ENCODE measurements at places on chromosomes 5 and 9.

DNA sequence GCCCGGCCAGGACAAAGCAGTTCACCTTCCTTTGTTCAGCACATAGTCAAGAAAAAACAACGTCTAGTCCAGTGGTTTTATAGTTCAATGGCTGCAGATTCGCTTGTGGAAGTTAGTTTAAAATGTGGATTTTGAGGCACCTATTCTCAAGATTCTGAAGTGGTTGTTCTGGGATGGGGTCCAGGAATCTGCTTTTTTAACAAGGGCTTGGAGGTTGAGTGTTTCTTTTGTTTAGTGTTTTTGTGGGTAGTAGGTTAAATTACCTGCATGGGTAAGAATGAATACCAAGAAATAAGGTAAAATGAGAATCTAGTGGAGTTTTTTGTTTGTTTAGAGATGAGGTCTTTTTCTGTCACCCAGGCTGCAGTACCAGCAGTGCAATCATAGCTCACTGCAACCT lies 28.4 kb upstream of the NADK2 start:
- DNase-seq: no peak

DNA sequence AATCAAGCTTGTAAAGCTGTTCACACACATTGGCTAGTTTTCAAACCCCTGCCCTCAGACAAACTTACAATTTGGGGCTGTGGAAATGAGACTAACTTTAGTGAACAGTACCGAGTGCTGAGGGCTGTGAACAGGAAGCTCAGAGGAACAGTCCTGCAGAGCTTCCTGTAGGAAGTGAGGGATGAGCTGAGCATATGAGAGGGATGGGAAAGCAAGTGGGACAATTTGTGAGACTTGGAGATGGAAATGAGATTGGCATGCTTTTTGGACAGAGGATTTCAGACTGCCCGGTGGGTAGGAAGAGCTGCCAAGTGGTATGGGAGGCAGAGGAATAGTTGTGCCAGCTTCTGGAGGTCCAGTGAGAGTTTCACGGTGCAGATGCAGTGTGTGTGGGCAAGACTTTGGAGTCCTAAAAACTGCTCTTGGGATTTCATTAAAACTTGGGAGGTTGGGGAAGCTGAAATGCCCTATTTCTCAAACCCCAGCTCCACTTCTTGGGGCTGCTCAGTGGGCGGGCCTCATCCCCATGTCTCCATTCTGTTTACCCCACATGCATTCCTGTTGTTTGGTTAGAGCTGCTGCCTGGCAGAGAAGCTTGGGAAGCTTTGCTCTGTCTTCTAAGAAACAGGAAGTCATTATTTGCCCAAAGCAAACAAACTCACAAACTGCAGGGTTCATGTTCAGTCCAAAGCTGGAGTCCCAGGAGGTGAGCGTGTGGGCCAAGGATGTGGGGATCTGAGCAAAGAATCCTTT lies 267.5 kb downstream of the ZSWIM6 start:
- no peak for DNase-seq

DNA sequence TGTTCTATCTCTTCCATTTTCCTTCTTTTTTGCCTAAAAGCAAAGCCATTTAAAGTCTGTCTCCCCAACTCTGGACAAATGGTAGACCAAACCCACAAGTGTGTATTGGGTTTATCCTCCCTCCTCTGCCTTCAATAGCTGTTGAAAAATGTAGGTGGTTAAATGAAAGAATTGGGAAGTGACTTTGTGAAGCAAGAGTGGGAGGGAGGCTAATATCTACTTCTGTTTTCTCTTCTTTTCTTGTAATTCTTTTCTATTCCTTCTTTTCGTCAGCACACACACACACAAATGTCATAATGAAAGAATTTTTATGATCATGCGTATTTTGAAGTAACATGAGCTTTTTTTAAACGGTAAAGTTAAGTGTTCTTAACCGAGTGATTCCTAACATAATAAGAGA lies 3.8 kb downstream of the CCDC152 start:
- DNase-seq: no peak

DNA sequence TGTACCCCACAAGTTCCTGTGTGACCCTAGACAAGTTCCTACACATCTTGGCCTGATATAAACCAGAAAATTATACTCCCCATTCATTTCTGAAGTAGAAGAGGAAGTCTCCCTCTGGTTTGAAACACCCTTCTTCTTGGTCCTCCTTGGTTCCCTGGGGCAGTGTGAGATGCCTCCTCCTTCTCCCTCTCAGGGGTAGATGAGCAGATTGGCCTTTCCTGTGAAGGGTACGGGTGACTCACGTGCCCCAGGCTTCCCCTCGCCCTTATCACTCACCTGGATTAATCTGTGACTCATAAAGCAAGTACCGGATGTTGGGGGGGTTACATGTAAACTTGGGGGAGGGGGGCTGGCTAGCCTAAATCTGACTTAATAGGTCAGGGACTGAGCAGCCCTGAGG lies 11.1 kb upstream of the AQP3 start:
- DNase-seq: no peak

DNA sequence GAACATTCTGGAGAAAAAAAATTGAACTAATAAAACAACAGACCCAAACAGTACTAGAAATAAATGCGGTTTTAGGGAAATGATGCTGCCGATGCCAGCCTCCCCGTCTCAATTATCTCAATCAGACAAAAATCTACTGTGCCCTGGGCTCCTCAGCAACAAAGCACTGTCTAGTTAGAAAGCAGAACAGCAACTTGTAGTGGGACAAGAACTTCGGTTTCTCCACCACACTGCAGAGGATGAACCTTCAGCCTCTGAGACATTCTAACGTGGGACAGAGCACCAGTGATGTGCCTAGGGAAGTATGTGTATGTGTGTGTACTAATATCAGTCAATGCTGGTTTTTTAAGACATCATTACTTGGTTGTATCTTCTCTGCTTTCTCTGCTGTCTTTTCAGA lies 11.1 kb upstream of the CAST start:
- no peak for DNase-seq

DNA sequence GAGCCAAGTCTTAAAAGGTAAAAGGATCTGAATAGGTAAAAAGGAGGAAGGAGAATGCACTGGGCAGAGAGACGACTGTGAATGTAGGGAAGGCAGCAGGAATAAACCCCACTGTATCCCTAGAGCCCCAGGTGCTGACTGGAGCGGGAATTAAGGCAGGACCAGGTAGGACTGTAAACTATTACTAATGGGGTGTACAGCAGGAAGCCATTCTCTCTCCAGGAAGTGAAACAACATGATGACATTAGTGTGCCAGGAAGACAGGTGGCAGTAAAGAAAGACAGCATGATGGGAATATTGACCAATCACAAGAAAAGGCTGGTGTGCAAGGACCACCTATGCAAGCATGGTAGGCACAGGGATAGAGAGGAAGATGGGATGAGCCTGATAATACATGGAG lies 433.0 kb downstream of the DNAH5 start:
- DNase-seq: no peak

DNA sequence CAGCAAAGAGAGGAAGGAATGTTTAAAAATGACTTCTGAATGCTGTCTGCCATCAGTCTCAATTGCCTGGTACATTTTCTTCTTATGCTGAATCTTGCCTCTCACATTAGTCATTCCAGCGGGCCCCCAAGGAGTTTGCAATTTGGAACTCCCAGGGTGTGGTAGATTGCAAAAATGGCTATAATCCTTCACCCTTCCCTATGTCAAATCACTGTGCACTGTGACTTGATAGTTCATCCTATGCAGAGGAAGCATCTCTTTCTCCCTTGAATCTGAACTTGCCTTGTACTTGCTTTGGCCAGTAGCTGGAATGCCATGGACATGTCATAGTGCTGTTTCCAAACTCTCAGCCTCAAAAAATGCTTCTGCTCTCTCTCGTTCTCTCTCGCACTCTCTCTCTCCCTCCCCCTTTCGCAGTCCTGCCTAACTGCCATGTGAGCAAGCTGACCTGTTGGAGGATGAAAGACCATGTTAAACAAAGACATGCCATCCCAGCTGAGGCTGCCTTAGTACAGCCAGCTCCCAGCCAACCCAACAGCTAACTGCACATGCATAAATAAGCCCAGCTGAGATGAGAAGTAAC lies 284.0 kb upstream of the TLE4 start:
- DNase-seq: no peak

GRCh38 chr5:171300358-171300757 lies 8.7 kb upstream of the TLX3 start:
- no peak for DNase-seq

- DNase-seq: peak; percentile 46
Observed at GRCh38 chr9:16370647-16371046, 499.8 kb downstream of the BNC2 start.

GRCh38 chr5:170419643-170420042 lies 30.5 kb upstream of the KCNMB1 start:
- DNase-seq: no peak

DNA sequence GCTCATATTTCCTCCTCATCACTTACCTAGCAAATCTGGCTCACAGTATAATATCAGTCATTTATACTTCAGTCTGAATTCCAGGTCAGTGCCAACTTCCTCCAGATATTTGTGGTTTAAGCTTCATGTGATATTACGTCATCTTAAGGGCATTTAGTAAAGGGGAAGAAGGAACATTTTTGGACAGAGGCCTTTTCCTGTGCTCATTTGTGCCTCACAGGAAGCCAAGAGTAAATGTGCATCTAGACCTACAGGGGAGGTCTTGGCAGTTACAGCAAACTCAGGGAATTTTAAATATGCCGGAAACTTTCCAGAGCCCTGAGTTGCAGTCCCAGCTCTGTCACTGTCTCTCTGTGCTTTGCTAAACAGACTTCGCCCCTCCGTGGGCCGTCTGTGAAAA lies 12.3 kb upstream of the KCNIP1 start:
- DNase-seq: no peak

DNA sequence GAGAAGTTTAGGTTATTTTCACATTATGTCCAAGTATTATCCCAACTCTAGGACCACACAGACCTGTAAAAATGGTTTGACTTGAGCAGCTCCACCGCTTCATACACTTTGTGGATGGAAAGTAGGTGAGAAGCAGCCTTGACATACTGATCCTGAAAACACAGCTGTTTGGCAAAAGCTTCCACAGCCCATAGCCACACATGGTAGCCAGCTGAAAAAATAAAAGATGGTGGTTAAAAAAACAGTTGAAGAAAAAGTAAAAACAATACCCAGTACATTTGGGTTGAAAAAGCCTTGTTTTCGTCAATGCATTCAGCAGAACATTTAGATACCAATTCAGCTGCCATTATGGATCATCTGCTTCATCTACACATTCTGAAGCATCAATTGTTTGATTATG lies 36.7 kb downstream of the GEMIN5 start:
- no peak for DNase-seq

- no peak for DNase-seq
Observed at GRCh38 chr5:43895876-43896275, 292.9 kb downstream of the NNT start.

DNA sequence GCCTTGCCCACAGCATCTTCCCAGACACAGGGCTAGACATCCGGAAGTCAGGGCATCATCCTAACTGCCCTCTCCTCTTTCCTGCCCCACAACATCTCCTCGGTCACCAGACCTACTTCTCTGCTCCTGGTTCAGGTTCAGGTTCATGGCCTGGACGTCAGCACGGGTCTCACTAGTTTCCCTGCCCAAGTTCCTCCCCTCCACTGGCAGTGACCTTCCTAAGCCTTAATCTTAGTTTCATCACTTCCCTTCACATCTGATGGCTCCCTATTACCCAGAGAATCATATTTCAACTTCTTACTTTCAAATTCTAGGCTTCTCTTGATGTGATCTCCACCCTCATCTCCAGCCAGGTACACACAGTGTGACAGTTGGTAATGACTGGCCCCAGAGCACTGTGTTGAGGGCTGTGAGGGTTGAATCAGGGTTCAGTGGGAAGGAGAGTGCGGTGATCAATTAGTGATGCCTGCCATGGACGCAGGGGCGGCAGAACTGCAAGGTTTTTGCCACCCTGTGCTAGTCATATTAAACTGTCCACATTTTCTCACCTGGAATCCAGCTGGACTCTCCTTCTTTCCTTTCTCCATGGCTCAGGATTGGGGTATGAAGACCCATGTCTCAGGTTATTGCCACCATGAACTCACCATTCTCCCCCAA lies 34.3 kb upstream of the CRB2 start:
- DNase-seq: no peak

DNA sequence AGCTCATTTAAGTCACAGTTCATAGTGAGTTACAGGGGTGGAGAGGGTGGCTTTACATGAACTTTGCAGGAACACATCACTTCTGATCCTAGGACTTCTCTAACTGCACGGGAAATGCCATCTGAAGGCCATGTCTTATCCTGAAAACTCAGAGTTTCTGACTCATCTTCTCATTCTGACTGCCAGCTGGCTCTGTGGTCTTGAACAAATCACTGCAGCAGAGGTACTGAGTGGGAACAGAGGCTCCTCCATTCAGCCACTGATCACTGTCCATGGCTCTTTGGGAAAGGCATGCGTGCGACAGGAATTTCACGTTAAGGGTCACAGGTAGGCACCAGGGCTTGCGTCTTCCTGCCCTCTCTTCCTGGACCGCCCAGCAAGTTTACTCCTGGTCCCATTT lies 114.6 kb upstream of the LRRTM2 start:
- peak; percentile 29 for DNase-seq

- no peak for DNase-seq
Observed at GRCh38 chr5:31863991-31864411, 225.1 kb downstream of the PDZD2 start.

GRCh38 chr5:180353048-180353979 lies at the start of gene GFPT2:
TSS of gene GFPT2 (minus strand) at chr5:180353336. CDS start at chr5:180353217, 119 bp downstream.
- DNase-seq: peak; percentile 90

DNA sequence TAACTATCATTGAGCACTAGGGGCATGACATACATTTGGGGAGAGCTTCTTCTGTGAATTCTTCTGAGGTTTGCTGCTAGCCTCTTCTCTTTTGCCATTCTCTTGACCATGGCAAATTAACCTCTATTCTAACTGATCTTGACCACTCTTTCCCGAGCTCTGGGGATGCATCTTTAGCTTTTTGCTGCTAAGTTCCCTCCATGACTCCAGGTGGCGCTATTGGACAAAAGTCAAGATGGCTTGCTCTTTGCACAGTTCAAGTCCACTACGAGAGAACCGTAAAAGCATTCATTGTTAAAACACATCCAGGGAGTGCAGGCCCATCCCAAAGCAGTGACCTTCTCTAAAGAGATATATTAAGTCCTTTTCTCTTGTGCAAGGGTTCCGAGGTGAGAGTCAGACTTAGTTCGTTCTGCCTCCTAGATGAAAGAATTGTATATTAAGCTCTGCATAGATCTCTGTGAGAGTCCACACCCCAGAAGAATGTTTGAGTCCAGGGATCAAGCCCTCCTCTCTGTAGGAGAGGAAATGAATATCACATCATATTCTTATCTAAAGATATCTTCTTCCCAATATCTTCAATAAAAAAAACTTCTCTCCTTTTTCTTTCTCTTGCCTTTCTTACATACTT lies 1152.9 kb upstream of the CDH6 start:
- no peak for DNase-seq

- DNase-seq: no peak
Observed at GRCh38 chr9:22100626-22101025, 91.5 kb upstream of the CDKN2B start.

- no peak for DNase-seq
Observed at GRCh38 chr5:35066260-35066795, 18.6 kb upstream of the AGXT2 start.

- DNase-seq: no peak
Observed at GRCh38 chr9:13645557-13645956, 366.1 kb upstream of the MPDZ start.
